ENCODE measurements at places on chromosomes 5 and 9.

DNA sequence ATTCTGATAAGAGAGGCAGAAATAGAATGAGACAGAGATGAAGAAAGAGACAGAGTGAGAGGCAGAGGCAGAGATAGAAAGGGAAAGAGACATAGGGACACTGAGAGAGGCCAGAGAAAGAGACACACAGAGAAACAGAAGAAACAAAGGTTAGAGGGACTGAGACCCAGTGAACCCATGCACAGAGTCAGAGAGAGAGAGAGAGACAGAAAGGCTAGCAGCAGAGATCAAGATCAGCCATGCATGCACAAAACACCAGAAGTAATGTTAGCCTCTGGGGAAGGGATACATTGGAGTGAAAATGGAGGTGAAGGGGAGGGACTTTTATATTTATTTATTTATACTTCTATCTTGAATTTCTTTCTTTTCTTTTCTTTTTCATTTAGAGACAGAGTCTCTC, 14.1 kb upstream of the SPARC start:
- no peak for DNase-seq

DNA sequence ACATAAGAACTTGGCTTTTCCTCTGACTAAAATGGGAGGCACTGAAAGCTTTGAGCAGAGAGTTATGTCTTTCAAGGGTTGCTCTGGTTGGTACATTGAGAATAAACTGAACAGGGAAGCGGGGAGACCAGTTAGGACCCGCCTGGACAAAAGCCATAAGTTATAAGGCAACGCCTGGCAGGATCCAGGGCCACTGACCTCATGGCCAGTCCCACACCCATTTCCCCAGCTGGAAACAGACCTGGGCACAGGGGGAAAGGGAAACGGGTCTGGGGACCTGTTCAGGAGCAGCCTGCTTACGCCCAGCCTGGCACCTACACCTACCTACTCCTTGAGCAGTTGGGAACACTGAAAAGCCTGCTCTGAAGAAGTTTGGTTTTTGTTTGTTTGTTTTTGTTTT, 1.3 kb downstream of the SPINK4 start:
- DNase-seq, result no peak

DNA sequence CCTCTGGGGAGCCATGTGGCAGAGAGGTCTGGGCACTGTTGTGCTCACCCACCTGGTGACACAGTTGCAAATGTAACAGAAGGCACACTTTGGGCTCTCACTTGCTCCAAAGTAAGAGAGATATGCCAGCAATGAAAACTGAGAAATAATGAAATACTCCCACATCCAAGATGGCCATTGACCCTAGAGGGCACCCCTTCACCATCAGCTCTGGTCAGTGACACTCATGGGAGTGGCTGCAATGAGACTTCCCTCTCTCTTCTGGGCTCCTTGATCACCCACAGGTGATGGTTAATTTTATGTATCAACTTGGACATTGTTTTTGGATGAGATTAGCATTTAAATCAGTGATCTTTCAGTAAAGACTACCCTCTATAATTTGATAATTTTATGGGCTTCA, 248.4 kb downstream of the CDH12 start:
- DNase-seq, result no peak

GRCh38 chr5:168874713-168875380, 295.7 kb upstream of the PANK3 start:
- DNase-seq, result no peak

DNA sequence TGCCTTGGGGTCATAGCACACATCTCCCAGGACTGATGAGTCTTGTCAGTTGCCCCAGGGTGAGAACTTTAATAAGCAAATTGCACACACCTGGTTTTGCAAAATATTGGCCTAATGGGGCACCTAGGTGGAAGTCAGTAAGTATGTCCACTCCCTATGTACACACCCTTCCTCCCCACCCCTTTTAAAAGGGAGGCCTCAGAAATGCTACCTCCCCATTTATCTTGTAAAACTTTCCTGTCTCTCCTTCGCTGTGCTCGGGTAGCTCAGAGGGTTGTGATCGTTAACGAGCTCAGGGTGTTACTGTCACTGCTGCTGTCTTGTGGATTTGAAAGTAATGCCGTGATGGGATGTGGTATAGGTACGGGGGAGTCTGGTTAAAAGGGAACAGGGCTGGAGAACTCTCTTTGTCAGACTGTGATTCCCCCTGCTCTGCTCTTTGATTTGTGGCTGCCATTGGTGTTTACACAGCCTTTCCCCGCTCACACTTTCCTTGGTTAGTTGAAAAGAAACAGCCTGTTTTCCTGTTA, 26.2 kb downstream of the ZNF462 start:
- no peak for DNase-seq

- no peak for DNase-seq
Measured at GRCh38 chr9:125513303-125513667, 193.7 kb downstream of the MAPKAP1 start.

- DNase-seq, result no peak
Measured at GRCh38 chr5:60668686-60669304, 31.2 kb downstream of the DEPDC1B start.

DNA sequence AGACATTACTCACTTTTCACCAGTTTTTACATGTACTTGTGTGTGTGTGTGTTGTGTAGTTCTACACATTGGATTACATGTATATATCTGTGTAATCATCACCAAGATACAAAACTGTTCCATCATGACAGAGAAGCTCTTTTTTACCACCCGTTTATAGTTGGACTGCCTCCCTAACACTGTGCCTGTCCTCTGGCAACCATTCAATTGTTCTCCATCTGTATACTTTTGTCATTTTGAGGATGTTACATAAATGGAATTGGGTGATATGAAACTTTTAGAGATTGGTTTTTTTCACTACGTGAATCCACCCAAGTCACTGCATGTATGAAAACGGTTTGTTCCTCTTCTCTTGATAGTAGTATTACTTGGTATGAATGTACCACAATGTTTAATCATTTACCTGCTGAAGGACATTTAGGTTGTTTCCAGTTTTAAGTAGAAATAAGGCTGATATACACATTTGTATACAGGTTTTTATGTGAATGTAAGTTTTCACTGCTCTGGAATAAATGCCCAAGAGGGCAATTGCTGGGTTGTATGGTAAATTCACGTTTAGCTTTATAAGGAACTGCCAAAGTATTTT, 126.2 kb downstream of the MAPKAP1 start:
- no peak for DNase-seq

GRCh38 chr5:81768935-81769452, 18.1 kb upstream of the SSBP2 start:
- DNase-seq, result no peak

GRCh38 chr9:86649913-86650312, 295.7 kb upstream of the TUT7 start:
- no peak for DNase-seq

- DNase-seq, result no peak
Measured at GRCh38 chr5:108560581-108560980, 178.7 kb upstream of the FBXL17 start.

- no peak for DNase-seq
Measured at GRCh38 chr9:124284940-124285441, 27.2 kb downstream of the NEK6 start.

GRCh38 chr5:15439801-15440200, 60.2 kb upstream of the FBXL7 start:
- no peak for DNase-seq

DNA sequence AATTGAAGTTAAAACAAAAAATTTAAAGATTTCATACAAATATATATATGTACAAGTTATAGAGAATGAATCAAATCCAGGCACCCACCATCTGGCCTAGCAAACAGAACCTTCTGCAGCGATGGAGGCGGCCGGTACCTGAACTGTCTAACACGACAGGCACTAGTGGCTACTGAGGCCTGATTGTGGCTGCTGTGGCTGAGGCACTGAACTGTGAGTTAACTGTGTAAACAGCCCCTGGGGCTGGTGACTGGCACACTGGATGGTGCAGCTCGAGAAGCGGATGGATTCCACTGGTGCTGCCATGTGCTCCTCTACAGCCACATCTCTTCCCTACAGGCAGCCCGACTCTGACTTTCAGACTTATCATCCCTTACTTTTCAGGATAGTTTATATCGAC, 82.4 kb downstream of the RAPGEF1 start:
- DNase-seq, result no peak

DNA sequence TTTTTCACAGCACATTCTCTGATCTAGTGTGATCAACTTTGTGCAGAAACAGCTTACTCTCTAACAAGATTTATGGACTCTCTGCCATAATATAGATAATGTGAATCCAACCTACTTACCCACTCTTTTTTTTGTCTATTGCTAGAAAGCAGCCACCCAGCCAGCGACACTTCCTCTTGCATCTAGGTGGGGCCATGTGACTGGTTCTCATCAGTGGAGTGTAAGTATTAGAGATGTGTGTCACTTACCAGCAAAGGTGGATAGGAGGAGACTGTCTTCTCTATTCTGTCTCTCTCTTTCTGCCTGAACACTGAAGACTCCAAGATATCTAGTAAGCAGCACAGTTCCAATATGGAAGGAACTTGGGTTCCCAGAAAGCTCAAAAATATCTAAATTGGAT, 174.8 kb downstream of the MCTP1 start:
- DNase-seq, result no peak

DNA sequence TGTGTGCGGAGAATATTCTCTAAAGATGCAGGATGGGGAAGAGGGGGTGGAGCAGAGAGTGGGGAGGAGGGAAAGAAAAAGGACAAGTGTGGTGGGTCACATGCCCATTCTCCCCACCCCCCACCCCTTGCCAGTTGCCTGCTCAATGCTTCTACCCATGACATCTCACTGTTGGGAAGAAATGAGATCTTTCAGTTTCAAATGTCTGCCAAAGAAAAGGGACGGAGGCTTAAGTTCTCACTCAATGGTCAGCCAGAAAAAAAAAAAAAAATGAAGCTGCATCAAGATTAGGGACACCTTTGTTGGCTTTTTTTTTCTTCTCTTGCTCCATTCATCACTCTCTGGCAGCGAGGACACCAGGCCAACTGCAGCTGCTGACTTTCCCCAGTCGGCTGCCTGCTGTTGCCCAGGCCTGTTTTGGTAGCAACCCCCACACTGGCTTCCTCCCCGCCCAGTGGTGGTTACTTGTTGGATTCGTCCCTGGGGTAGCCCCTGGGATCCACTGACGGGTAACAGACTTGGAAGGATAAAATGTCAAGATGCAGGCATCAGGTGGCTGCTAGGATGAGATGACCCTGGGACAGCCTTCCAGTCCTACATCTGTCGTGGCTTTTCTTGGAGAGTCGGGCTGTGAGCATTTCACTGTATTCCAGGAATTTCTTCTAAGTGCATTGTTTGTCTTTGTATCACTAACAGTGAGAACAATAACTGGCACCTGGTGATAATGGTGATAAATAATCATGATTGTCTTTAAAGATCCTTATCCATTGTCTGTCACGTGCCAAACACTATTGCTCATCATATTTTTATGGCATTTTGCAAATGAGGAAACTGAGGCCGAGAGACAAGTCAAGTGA, 9.1 kb downstream of the WWC1 start:
- no peak for DNase-seq

DNA sequence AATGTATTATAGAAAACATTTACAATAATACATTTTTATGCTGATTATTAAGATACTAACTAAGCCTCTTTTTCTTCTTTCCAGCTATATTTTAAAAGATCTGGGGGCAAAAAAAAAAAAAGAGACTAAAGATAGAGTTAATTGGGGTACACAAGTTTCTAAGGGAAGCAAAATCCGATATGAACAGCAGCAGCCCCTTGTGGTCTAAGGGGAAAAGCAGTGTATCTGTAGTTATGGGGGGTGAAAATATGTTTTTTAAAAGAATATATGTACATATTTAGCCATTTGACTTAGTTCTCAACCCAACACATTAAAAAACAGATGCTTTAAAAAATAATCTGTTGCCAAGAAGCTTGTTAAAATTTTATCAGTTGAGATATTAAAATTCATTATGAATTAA, 134.3 kb upstream of the POU5F2 start:
- DNase-seq, result no peak

- no peak for DNase-seq
Measured at GRCh38 chr9:87557996-87558395, 60.3 kb downstream of the DAPK1 start.

DNA sequence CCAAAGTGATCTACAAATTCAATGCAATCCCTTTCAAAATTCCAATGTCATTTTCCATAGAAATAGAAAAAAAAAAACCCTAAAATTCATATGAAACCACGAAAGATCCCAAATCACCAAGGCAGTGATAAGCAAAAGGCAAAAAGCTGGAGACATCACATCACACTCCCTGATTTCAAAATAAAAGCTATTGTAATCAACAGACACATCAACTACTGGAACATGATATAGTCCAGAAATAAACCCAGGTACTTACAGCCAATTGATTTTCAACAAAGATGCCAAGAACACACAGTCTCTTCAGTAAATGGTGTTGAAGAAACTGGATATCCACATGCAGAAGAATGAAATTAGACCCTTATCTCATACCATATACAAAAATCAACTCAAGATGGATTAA, 224.0 kb downstream of the WDR70 start:
- no peak for DNase-seq

GRCh38 chr5:53291528-53291927, 182.0 kb upstream of the MOCS2 start:
- DNase-seq, result no peak

- no peak for DNase-seq
Measured at GRCh38 chr9:105069696-105070095, 141.7 kb upstream of the ABCA1 start.

DNA sequence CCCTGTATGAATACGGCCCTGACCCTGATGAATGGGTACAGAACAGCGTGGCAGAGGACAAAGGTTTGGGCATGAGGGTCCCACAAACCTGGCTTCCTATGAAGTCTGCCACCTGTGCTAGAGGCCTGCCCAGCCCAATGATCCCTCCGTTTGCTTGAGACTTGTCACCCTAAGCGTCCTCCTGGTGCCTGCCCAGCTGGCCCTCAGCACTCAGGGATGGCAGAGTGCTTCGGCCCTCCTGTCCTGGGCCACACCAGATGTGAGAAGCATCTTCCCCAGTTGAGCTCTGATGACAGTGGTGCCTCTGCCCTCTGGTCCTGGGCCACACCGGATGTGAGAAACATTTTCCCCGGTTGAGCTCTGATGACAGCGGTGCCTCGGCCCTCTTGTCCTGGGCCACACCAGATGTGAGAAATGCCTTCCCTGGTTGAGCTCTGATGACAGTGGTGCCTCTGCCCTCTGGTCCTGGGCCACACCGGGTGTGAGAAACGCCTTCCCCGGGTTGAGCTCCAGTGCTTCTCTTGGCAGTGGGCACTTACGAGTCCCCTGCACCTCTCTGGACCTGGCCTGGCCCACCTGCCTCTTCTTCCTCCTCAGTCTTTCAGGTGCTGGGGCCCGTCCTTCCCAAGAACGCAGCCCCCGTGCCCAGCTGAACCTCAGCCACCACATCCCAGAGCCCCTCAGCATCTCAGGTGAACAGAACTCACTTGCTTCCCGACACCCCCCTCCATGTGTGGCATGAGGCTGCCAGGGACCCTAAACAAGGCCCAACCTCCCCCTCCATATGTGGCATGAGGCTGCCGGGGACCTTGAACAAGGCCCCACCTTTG, 253.1 kb upstream of the IRX1 start:
- DNase-seq, result no peak

- DNase-seq, result no peak
Measured at GRCh38 chr9:115980976-115981375, 172.6 kb upstream of the PAPPA start.

- DNase-seq, result no peak
Measured at GRCh38 chr9:121935739-121936138, 157.4 kb downstream of the TTLL11 start.
